ENCODE measurements at places on chromosomes 11 and 22. TPM values are rescaled to one million over a fixed set of nuclear protein-coding genes. Genes with fewer than 3 reads are reported as not detected.

The BARX2 gene
- not detected for total RNA-seq

DNA sequence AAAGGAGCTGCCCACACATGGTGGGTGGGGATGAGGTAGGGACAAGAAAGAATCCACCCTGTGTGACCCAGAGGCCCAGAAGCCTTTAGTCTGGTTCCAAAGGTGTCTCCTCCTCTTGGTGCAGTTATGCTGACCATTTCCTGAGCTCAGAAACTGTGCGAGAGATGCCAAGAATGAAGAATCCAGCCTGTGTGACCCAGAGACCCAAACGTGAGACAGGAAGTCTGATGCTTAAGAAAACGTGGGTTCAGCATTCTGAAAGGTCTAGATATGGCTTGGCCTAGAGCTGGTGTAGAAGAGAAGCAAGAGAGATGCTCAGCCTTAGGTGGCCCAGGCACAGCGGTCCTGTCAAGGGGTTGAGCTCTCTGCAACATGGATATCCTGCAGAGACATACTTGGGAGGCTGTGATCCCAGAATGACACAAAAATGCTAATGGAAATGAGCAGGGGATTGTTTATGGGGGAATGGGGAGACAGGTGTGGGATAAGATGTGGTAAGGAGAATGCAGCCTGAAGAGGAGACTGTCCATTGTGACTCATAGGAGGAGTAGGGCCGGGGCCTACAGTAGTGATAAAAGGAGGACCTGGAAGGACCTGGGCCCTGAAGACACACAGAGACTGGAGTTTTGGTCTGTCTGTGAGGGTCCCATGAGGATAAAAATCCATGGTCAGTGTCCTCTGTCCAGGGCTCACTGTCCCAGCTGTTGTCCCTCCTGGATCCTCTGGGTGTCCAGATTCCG lies 79.0 kb downstream of the ZNF280B start:
- no peaks in the 10 kb centered on the region for H3K4me1 ChIP-seq
- H3K27me3 ChIP-seq: no peaks in the 10 kb centered on the region
- no peak for DNase-seq
- H3K36me3 ChIP-seq: no peaks in the 10 kb centered on the region

DNA sequence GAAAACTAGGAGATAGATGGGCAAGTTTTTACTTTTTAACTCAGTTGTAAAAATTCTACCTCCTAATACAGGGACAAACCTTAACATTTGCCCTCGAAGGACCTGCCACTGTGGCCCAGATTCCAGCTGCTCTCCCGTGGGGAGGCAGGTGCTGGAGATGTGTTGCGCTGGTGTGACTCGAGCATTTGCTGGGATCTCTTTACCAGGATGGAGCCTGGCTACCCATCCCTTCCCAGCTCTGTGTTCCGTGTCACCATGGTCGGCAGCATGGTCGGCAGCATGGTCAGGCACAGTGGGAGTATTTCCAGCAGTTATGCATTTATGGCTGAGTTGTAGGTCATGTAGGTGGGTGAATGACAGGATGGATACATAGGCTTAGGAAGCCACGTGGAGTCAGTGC lies 41.1 kb downstream of the OTOG start:
- H3K4me3 ChIP-seq: no peak overlapping the region
- no peaks in the 10 kb centered on the region for H3K4me1 ChIP-seq
- no peak for DNase-seq
- no peaks in the 10 kb centered on the region for H3K27me3 ChIP-seq
- H3K36me3 ChIP-seq: no peaks in the 10 kb centered on the region
- no peak overlapping the region for H3K27ac ChIP-seq

DNA sequence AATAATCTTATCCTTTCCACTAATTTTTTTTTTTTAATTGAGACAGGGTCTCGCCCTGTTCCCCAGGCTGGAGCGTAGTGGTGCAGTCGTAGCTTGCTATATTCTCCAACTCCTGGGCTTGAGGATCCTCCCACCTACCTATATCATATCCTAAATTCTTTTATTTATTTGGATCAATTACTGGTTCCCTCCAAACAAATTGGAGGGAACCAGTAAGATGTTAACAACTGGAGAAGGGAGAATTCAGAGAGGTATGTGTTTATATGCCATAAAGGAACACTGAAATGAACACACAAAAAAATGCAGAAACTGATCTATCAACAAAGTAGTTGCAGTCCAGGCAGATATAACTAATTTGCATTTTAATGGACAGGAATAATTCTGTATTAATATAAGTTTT lies 63.6 kb downstream of the ATXN10 start:
- DNase-seq: no peak
- H3K27ac ChIP-seq: no peak overlapping the region
- no peaks in the 10 kb centered on the region for H3K27me3 ChIP-seq
- H3K4me1 ChIP-seq: no peaks in the 10 kb centered on the region
- H3K4me3 ChIP-seq: no peak overlapping the region

- no peaks in the 10 kb centered on the region for H3K4me1 ChIP-seq
- no peak for DNase-seq
- no peak overlapping the region for H3K27ac ChIP-seq
- H3K27me3 ChIP-seq: no peaks in the 10 kb centered on the region
- no peak overlapping the region for H3K4me3 ChIP-seq
- no peaks in the 10 kb centered on the region for H3K36me3 ChIP-seq
Observed at GRCh38 chr11:5719703-5720495, 16.3 kb upstream of the OR56B1 start.

GRCh38 chr22:26553056-26553752 lies 36.7 kb downstream of the TPST2 start:
- no peak overlapping the region for H3K4me3 ChIP-seq
- no peak overlapping the region for H3K27ac ChIP-seq
- no peaks in the 10 kb centered on the region for H3K4me1 ChIP-seq
- no peaks in the 10 kb centered on the region for H3K27me3 ChIP-seq
- no peaks in the 10 kb centered on the region for H3K36me3 ChIP-seq

- no peaks in the 10 kb centered on the region for H3K4me1 ChIP-seq
- peaks cover 2% of the 10 kb centered on the region for H3K36me3 ChIP-seq
- H3K27ac ChIP-seq: no peak overlapping the region
- H3K27me3 ChIP-seq: no peaks in the 10 kb centered on the region
- no peak overlapping the region for H3K4me3 ChIP-seq
Observed at GRCh38 chr11:125452125-125452470, 44.0 kb downstream of the FEZ1 start.
